ENCODE measurements at places on chromosomes 7 and 10. TPM values are rescaled to one million over a fixed set of nuclear protein-coding genes. Genes with fewer than 3 reads are reported as not detected.

DNA sequence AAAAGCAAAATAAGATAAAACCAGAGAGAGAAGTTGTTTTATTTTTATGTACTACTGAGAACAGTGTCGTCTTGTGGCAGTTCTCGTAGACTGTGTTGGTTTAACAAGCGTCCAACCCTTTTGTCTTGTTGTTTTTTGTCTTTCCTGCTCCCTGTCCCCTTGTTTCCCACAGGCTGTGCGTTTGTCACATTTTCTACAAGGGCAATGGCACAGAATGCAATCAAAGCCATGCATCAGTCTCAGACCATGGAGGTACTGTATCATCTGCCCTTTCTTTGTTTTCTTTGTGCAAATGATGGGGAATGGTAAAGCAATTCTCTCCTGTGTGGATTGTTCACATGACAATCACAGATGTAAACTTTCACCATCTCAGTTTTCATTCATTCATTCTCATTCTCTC lies 248.8 kb downstream of the CELF2 start:
- H3K27ac ChIP-seq, result peak overlapping the region; percentile 16
- peaks cover 80% of the 10 kb centered on the region for H3K36me3 ChIP-seq
- peaks cover 62% of the 10 kb centered on the region for H3K4me1 ChIP-seq
- H3K27me3 ChIP-seq, result no peaks in the 10 kb centered on the region
- no peak overlapping the region for H3K4me3 ChIP-seq

DNA sequence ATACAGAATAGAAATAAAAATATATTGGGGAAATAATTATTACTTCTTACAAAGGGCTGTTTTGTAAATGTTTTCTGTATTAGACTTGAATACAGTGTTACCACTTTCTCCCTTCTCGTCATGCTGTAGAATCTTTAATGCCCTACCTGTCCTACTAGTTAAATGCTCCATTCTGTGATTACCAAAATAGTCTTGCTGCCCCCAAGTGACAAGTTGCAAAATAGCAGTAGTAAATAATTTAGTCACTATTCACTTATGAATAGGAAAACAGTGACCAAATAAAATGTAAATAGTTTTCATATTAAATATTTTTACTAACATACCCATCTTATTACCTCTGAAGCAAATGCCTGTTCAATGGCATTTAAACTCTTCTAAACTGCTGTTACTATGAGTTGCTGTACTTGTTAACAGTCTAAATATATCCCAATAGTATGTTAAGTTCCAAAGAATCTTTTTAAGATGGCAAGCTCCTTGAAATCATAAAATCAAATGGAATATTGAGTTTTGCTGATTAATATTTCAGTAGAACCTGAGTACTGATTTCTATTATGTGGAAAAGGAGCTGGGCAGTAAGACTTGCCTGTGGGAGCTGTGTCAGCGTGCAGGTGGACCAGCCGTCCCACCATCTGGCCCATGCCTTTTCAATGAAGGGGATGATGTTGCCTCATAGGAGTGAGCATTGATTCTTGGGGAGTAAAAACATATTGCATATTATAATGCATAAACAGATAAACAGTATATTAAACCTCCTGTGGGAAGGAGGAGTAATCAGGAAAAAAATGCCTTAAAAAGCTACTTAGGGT lies 18.1 kb upstream of the OIT3 start:
- no peaks in the 10 kb centered on the region for H3K4me1 ChIP-seq
- DNase-seq, result peak; percentile 24
- H3K4me3 ChIP-seq, result no peak overlapping the region
- H3K27me3 ChIP-seq, result no peaks in the 10 kb centered on the region
- no peak overlapping the region for H3K27ac ChIP-seq
- H3K36me3 ChIP-seq, result peaks cover 8% of the 10 kb centered on the region

DNA sequence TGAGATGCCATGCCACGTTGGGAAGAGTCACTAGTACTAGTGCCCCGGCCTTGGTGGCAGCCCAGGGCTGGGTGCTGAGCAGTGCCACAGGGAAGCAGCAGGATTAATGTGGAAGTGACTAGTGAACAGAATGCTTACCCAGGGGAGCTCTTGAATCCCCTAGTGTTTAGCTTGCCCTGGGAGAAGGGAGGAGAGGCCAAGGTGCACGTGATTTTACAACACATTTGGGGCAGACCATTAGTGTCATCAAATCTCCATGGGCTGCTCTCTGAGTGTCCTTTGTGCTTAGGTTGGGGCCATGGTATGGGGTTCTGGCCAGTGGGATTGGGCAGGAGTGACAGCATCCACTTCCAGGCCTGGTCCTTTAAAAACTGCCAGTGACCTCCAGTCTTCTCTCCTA lies 37.5 kb downstream of the ARHGAP22 start:
- H3K36me3 ChIP-seq, result no peaks in the 10 kb centered on the region
- DNase-seq, result no peak
- no peak overlapping the region for H3K4me3 ChIP-seq
- H3K27ac ChIP-seq, result no peak overlapping the region

NPY gene
- not detected for total RNA-seq

DNA sequence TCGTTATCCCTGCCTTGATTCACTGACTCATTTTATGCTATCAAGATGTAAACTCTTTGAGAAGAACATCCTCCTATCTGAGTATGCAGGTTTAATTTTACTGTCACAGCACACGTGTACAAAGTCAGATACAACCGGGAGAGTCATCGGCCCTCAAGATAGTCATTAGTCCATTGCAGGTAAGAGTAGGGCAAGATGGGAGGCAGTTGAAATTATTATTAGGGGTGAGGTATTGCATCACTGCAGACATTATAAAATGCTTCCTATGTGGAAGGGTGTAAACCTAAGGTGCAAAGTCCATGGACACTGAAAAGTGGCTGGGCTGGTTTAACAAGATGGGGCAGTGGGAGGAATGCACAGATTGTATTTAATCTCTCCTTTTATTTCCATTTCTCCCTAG lies 113.7 kb downstream of the ARL4A start:
- no peak overlapping the region for H3K27ac ChIP-seq
- H3K4me1 ChIP-seq, result peaks cover 4% of the 10 kb centered on the region
- no peak for DNase-seq
- H3K4me3 ChIP-seq, result no peak overlapping the region
- no peaks in the 10 kb centered on the region for H3K27me3 ChIP-seq

- no peak for DNase-seq
- H3K4me3 ChIP-seq, result no peak overlapping the region
- no peaks in the 10 kb centered on the region for H3K4me1 ChIP-seq
- peaks cover 18% of the 10 kb centered on the region for H3K27me3 ChIP-seq
- H3K27ac ChIP-seq, result no peak overlapping the region
Measured at GRCh38 chr7:28605427-28606085, 193.2 kb downstream of the CREB5 start.
